Retina (tissue), 1 donor: ENCODE measurements at places on chromosomes 7 and 10.
A peak's percentile ranks its signal among the peaks of the same experiment; 100 is the strongest.

DNA sequence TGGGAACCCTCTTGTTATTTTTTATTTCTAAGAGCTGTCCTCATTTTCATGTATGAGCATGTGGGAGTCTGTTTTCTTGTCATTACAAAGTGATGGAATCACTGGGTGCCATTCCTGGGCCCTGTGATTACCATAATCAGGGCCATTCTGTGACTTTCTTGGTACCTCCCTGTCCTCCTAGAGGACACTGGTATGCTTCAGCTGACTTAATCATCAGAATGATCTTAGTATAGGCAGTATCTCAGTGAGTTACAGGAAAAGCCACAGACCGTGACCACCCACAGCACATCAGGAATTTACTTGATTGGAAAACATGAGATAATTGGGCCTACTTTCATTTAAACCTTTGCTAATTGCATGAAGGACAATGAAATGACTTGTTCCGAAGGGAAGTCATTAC lies 7.2 kb downstream of the NOM1 start:
- no peak for DNase-seq

GRCh38 chr7:44062180-44062902 lies 3.0 kb downstream of the PGAM2 start:
- DNase-seq = no peak

DNA sequence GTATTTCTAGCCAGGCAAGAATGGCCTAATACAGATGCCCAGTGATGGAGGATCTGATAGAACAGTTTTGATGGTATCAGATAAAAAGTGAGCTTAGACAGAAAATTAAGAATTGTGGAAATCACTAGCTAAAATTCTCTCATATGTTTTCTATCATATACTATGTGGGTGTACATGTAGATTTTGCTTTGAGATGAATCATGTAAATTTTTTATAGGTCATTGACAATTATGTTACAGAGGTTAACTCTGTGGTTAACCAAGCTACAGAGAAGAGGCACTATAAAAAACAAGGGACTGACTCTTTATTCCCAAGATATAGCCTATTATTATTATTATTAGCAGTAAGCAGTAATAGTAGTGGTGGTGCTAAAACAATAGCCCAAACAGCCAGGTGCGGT lies 156.5 kb downstream of the ITGA8 start:
- no peak for DNase-seq

- DNase-seq = peak; percentile 90
These were observed at the start of gene BMPR1A for GRCh38 chr10:86756511-86757112. Gene BMPR1A (plus strand): TSS chr10:86756619. CDS start chr10:86876019, 119,400 bp downstream.

GRCh38 chr10:76916536-76916935 lies 721.1 kb downstream of the KCNMA1 start:
- no peak for DNase-seq

DNA sequence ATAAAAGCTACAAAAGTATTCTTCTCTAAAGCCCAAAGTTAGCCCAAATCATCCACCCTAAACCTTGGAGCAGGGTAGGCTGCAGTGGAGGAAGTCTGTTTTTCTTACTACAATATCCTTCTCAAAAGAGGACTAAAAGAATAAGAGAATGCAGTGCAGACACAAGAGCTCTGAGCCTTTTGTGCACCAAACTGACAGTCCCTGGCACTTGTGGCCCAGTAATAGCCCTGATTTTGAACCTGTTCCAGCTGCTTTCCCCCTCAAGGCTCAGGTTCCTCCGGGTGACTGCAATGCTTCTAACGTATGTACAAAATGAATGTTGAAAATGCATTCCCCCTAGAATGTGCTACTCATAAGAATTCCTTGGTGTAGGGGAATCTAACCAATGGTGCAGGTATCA lies 154.4 kb downstream of the JAZF1 start:
- no peak for DNase-seq

DNA sequence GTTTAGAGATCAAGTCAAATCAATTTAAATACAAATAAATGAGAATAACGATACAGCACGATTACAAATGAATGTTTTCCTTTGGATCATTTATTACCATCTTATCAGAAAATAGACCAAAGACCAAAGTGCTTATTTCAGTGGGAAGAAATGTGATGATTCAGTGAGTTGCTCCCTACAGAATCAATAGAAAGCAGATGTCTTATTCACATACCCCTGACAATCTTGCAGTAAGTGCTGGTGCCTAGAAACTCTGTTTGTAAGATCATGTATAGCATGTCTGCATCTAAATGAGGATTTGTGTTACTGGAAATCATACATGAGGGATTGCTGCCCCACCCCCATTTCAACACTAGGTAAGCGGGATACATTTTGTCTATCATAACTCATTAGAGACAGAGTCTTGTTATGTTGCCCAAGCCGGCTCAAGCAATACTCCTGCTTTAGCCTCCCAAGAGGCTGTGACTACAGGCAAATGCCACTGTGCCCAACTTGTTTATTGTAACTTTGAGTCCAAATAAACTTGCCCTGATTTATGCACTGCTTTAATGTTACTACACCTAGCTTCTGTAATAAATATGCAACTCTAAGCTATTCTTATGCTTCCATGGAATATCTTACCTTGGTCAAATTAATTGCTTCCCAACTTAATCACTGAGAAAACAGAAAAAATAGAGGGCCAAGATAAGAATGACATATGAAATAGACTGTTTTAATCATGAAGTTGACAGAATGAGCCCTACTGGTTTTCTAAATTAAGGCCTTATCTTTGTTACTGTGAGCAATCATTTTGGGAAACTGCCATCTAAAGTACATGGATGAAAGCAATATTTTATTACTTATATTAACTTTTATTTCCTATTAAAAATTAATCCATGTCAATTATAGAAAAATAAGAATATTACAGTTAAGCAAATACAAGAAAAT lies 82.5 kb downstream of the AHR start:
- DNase-seq = no peak

- DNase-seq = no peak
These were observed 48.0 kb upstream of the CAMK2B start for GRCh38 chr7:44373418-44373740.

- no peak for DNase-seq
These were observed 115.0 kb downstream of the FAM107B start for GRCh38 chr10:14659626-14660196.

GRCh38 chr7:1802899-1803298 lies 132.8 kb downstream of the ELFN1 start:
- no peak for DNase-seq

GRCh38 chr7:156889089-156889488 lies 3.9 kb downstream of the LMBR1 start:
- no peak for DNase-seq

DNA sequence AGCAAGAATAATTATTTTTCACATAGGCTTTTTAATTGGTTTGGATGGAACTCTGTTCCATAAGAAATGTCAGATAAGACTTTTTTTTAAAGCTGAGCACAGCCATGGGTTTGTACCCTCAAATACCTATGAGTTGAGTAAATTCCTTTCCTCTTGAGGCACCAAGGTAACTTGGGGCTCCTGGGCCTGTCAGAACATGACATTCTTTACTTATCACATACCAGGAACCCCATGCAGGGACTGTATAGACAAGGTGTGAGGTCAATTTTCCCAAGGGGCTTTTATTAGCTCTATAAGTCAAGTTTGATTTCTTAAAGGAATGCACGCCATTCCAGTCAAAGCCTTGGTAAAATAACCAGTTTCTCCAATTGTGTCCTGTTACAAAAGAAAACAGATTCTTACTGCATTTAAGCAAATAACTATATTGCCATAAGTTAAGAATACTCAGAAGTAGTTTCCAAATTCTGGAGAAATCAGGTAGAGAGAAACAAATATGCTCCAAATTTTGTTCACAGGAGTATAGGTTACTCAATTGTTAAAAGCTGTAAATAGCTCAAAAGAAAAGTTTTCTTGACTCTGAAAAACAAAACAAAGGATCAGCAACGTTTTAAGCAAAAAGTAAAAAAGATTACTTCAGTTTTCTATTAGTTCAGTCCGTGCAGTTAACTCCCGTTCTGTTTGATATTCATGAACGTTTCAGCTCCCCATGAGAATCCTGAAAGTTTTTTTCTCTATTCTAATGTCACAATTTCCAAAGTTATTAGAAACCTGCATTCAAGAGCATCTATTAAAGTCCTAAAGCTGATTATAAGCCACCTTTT lies 167.5 kb upstream of the NAMPT start:
- DNase-seq = no peak

DNA sequence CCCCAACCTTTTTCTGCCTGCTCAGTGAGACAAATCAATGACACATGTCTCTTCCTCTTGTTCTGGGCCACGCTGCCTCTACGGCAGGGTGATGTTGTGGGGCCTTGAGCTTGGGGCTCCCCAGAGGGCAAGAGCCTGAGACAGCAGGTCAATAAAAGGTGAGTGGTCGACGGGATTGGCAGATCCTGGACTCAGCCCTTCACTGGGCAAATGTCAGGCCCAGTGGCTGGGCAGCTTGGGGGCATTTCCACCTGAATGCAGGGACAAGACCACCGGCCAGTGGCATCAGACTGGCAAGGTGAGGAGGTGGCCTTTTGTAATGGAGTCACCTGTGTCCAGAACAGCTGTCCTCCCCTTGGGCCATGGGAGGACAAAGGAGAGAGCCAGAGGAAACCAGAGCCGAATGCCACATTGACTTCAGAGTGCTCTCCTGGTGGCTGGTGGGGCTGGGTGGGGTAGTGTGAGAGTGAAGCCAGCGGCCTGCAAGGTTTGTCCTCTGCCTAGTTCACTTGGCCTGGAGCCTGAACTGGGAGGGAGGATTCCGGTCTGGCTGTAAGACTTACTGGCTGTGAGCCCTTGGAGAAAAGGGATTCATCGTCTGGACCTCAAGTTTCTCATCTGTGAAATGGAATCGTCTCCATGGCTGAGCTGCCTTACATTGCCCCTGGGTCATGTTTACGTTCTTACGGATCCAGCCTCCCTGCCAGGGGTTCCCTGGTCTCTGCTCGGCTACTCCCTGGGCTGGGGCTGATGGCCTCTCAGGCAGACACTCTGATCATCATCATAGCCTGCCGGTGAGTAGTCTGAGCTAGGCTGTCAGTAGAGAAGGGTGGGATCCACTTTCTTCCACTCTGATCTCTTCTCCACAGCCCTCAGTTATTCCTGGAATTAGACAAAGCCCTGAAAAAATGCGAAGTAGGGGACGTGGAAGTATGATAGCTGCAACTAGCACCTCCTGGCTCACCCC lies 25.4 kb upstream of the CRHR2 start:
- DNase-seq = no peak

DNA sequence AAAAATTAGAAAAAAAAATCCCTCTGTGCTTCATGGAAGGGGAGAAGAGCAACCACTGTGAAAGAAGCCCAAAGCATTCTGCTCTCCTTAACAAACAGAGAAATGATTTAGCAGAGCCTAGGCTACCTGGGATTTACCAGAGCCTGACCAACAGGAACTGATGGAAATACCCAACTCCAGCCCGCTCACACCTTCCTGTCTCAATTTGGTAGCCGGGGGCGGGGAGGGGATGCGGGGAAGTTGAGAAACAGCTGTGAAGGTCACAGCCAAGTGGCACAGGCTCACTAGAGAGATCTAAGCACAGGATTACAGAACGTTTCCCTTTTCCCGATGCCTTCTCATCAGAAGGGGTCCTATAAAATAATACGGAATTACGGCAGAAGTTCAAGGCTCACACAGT lies 17.6 kb downstream of the RSU1 start:
- DNase-seq = no peak

DNA sequence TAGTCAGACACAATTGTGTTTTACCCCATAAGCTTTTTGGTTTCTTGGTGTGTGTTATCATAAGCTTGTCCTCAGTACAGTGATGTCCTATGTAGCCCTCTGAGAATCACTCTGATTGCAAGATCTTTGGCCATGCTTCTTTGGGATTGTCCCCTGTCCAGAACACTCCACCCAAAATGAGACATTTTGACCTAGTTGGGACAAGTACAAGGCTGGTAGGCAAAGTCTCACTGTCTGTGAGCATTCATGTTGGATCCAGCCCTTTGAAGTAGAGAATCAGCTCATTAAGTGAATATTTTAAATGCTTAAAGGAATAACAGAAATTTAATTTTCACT lies 28.9 kb upstream of the PCGF5 start:
- DNase-seq = no peak

- DNase-seq = no peak
These were observed 1.8 kb downstream of the SEMA3C start for GRCh38 chr7:80916770-80917741.
